ENCODE measurements at places on chromosomes 1 and 21.

GRCh38 chr21:34881839-34882371 is 167.2 kb downstream of the RUNX1 start:
- no peak for DNase-seq

DNA sequence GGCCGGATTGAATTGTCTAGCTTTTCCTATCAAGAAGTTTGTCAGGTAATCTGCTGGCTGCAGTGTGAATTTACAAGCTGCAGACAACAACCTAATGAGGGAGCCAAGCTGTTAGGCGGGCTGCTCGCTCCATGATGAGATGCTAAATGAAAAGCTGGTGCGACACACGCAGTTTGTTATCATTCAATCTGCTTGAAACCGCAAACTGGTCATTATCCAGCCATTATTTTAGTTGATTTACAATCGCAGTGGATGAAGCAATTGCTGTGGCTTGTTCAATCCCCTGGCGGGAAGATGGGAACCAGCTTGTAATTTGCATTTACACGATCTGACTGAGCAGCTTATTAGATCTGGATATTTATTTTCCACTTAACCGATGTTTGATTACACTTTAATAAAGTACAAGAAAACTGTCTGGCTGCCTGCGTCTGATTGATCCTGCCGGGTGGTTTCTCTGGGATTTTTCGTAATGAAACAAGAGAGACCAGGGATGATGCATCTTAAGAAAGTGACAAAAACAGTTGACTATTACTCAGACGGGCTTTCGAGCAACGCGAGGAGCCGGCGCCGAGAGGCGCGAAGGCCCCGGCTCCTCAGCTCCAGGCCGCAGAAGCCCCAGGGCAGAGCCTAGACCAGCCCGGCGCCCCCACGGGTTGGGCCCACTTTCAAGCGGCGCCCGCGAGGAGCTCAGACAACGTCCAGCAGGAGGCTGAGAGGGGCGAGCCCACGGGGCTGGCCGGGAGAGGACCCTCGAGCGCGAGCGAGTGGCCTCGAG is 118.0 kb upstream of the BARHL2 start:
- no peak for DNase-seq

- no peak for DNase-seq
Observed at GRCh38 chr1:1359664-1360468, 1.5 kb upstream of the MXRA8 start.

DNA sequence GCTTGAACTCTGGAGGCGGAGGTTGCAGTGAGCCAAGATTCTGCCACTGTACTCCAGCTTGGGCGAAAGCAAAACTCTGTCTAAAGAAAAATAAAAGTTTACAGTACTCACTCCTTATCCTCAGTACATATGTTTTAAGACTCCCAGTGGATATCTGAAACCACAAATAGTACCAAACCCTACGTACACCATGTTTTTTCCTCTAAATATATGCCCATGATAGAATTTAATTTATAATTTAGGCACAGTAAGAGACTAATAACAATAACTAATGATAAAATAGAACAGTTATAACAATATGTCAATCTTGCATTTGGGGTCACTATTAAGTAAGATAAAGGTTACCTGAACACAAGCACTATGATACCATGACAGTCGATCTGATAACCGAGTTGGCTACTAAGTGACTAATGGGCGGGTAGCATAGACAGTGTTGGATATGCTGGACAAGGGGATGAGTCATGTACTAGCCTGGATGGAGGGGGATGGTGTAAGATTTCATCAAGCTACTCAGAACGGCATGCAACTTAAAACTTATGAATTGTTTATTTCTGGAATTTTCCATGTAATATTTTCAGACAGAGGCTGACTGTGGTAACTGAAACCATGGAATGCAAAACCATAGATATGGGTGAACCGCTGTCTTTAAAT is 43.7 kb downstream of the ST7L start:
- no peak for DNase-seq

- DNase-seq: no peak
Observed at GRCh38 chr1:204308023-204308628, 51.6 kb downstream of the PLEKHA6 start.

GRCh38 chr1:11989669-11990068 is 9.4 kb downstream of the MFN2 start:
- DNase-seq: no peak

- DNase-seq: no peak
Observed at GRCh38 chr1:164841702-164842465, 282.9 kb downstream of the PBX1 start.

DNA sequence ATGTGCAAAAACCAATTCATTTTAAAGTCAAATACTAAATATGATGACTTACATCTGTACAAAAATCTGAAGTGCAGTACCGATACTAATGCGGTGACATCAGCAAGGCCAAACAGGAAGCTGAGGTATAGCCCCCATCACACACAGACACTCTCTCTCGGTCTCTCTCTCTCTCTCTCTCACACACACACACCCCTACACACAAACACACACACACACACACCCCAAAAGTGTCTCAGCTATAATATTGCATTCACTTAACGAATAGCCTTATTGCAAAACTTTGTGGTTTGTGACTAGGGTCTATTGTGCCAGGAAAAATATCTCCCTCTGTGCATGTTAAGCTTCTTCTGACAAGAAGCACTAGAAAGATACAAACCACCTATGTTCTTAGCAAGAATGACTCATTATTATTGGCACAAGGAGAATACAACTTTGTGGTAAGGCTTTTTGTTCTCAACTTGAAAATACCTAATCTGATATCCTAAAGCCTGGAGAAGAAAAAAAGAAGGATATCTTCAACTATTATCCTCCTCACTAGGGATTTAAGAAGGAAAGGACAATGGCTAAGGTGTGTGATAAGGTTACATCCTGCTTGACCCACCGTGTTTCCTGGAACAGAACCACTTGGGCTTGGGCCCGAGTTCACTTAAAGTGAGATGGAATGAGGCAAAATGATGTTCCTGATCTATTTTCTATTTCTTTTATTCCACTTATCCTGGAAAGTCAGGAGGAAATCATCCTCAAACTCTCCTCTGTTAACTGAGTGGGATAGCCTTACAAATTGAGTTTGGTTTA is 107.1 kb downstream of the NIBAN1 start:
- DNase-seq: peak; percentile 17

DNA sequence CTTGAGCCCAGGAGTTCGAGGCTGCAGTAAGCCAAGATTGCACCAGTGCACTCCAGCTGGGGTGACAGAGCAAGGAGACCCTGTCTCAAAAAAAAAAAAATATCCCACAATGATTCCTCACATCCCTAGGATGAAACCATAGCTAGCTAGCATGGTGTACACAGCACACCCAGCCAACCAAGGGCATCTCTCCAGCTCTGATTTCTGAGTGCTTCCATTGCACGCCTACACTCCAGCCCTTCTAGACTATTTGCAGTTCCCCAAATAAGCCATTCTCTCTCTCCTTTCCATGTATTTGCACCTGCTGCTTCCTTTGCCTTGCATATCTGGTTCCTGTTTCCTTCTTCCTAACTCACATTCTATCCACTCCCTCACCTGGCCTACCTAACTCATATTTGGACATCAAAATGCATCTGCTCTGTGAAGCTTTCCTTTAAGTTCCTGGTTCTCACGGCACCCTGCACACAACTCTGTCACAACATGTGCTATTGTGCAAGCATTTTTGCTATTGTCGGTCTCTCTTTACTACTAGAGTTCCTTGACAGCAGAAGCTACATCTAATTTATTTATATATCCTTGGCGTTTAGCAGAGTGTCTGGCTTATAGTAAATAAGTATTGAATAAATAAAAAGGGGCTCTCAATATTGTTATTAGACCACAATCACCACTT is 2.4 kb upstream of the ELAPOR1 start:
- DNase-seq: no peak

GRCh38 chr1:55503663-55504305 is 288.6 kb upstream of the USP24 start:
- no peak for DNase-seq

DNA sequence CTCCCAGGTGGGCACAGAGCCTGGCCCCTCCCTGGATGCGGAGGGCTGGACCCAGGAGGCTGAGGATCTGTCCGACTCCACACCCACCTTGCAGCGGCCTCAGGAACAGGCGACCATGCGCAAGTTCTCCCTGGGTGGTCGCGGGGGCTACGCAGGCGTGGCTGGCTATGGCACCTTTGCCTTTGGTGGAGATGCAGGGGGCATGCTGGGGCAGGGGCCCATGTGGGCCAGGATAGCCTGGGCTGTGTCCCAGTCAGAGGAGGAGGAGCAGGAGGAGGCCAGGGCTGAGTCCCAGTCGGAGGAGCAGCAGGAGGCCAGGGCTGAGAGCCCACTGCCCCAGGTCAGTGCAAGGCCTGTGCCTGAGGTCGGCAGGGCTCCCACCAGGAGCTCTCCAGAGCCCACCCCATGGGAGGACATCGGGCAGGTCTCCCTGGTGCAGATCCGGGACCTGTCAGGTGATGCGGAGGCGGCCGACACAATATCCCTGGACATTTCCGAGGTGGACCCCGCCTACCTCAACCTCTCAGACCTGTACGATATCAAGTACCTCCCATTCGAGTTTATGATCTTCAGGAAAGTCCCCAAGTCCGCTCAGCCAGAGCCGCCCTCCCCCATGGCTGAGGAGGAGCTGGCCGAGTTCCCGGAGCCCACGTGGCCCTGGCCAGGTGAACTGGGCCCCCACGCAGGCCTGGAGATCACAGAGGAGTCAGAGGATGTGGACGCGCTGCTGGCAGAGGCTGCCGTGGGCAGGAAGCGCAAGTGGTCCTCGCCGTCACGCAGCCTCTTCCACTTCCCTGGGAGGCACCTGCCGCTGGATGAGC is 34.2 kb downstream of the TRIM11 start:
- DNase-seq: no peak

DNA sequence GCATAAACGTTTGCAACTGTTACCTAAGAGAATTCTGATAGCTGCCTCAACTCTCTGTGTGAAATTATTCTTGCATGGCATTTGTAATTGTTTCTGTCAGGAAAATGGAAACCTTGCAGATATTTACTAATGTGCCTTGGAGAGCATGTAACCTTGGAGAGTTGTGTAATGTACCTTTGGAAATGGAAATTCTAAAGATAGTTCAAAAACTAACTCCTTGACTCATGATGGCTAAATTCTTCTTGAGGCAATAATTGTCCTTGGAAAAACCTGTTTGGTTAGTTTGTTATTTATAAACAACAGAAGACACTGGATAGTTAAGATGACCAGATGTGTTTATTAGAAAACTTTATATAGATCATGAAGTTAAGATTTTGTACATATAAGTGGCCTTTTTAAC is 1033.8 kb downstream of the PLA2G4A start:
- no peak for DNase-seq

Data from hematopoietic multipotent progenitor cell (in vitro differentiated cells).